ENCODE measurements at places on chromosomes 2 and 18. TPM values are rescaled to one million over a fixed set of nuclear protein-coding genes. Genes with fewer than 3 reads are reported as not detected.

The GPAT2 gene
- total RNA-seq, result 5.4 TPM

The MGAT4A gene
- 4.7 TPM for total RNA-seq

The SEPTIN2 gene
- 294 TPM for total RNA-seq

The DAPL1 gene
- 1.2 TPM for total RNA-seq

The OTOS gene
- total RNA-seq, result not detected

The SPR gene
- 24.5 TPM for total RNA-seq

The CDK15 gene
- 6.1 TPM for total RNA-seq

The RAB27B gene
- total RNA-seq, result 1.8 TPM

The MERTK gene
- total RNA-seq, result 0.48 TPM

The ZNF638 gene
- 134 TPM for total RNA-seq

The LYPD6 gene
- 0.33 TPM for total RNA-seq

The STAT4 gene
- 4.5 TPM for total RNA-seq

The ANKRD23 gene
- 1.7 TPM for total RNA-seq

The FAM136A gene
- 14.5 TPM for total RNA-seq

The TMEM37 gene
- not detected for total RNA-seq

Measured in mammary epithelial cell (primary cell).